ENCODE measurements at places on chromosomes 7 and 10.

DNA sequence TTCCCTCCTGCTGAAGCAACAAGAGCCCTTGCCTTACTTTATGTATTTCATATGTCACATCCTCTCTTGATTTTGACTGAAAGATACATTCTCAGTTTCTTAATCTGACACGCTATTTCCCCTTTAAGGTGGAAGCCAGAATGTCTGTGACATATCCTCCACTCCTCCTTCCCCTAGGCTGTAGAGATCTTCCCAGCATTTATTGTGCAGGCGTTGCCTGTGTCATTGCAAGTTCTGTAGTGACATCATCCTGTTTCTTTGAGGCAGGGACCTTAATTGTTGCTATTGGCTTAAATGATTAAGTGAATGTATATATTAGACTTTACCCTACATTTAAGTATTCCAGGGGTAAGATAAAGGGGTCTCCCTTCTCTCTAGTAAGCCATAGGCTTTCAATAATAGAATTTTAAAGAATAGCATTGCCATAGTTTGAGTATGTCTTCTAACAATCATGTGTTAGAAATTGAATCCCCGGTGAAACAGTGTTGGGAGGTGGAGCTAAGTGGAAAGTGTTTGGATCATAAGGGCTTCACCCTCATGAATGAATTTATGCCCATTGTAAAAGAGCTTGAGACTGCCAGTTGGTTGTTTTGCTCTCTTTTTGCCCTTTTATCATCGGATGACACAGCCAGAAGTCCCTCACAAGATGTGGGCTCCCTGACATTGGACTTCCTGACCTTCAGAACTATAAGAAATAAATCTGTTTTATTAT lies 189.5 kb upstream of the CDC14C start:
- DNase-seq = no peak

DNA sequence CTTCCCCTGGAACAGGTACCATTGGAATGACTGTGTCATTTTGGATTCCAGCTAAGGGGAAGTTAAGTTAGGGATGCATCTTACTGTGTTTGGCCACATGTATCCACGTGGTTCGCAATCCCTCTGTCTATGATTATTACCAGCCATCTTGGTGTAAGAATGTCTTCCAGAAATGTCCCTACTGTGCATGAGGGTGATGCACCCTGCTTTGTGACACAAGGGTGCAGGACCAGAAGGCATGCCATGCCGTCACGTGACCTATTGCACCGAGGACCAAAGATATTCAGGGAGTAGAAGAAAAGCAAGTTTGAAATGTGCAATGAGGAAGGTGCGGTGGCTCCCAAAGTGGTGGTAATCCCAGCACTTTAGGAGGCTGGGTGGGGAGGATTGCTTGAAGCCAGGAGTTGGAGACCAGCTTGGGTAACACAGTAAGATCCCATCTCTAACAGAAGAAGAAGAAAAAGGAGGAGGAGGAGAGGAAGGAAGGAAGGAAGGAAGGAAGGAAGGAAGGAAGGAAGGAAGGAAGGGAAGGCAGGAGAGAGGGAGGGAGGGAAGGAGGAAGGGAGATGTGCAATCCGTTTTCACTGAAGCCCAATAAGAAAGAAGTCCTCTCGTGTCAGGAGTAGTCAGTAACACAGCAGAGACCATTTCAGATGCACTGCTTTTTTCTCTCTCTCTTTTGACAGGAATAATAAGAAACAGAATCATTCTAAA lies 42.5 kb upstream of the USP6NL start:
- no peak for DNase-seq

DNA sequence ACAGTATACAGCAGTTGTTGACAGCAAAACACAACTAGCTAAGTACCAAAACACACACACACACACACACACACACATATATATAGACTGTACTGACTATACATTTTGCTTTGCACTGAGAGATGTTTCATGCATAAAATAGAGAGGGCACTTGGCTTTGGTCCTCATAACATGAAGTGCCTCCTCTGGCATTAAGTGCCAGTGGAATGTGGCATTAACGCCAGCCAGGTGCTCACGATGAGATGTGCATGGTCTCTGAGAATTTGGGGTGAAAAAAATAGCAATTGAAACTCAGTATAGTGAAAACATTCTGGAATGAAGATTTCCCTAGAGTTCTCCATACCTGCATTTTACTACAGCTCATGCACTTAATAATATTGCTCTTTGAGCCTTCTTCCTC lies 70.0 kb upstream of the INSYN2A start:
- no peak for DNase-seq

DNA sequence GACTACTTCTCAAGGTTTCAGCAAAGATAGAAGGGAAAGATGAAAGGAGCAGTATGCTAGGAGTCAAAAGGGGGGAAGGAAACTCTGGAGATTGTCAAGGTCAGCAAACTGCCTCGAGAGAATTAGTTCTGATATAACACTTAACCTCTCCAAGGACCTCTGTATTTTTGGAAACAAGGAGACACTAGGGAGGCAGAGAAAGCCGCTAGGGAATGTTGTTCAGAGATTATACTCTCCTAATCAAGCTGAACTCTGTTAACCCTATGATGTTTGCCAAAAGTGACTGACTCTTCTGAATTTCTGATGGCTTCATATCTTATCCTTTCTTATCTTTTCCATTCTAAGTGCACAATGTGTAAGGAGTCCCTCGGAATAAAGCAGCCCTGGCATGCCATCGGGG lies 27.1 kb downstream of the CREM start:
- DNase-seq = no peak

DNA sequence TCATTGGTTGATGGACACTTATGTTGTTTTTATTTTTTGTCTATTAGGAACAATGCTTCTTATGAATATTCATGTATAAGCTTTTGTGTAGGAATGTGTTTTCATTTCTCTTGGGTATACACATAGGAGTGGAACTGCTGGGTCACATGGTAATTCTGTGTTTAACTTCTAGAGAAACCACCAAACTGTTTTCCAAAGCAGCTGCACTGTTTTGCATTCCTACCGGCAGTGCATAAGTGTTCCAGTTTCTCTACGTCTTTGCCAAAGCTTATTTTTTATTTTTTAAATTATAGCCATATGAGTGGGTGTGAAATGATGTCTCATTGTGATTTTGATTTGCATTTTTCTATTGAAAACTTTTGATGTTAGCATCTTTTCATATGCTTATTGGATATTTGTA lies 51.3 kb downstream of the ADK start:
- no peak for DNase-seq

Measured in stimulated activated CD4-positive, alpha-beta T cell treated with anti-CD3 and anti-CD28 coated beads, Interleukin-12 subunit alpha, Interleukin-12 subunit beta, amount 100 ng/mL, for 48 hours (primary cell).